Stimulated activated CD4-positive, alpha-beta T cell treated with anti-CD3 and anti-CD28 coated beads, TNF-alpha, amount 100 ng/mL, for 48 hours (primary cell): ENCODE measurements at places on chromosomes 13 and 19.

- DNase-seq, result no peak
Measured at GRCh38 chr13:28056970-28057712, 43.2 kb downstream of the FLT3 start.

DNA sequence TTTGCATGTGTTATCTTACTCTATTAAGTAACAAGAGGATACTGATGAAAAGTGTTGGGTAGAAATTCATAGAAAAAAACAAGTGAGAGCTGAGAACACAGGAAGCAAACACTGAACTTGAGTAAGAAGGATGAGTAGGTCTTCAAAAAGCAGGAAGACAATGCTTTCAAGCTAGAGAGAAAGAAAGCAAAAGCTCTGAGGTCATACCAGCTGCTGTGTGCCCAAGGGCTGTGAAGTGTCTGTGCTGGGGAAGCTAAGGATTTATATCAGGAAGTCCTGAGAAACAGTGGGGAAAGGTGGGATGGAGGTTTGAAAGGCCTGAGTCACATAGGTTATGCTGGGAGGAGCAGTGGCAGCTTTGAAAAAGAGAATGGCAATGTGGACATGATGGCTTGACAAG, 145.5 kb upstream of the MAB21L1 start:
- DNase-seq, result no peak

DNA sequence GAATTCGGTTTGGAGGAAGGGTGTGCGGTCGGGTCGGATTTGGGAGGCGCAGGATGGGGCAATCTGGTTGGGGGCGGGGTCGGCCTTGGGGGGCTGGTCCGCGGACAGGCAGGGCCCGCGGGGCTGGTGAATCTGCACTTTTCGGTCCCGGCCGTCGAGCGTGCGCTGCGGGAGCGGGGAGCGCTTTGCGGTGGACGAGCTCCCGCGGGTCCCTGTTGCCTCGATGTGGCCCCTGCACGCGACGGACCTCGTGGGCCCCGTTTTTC, 11.9 kb downstream of the PEAK3 start:
- no peak for DNase-seq

GRCh38 chr19:13646758-13647157, 117.6 kb upstream of the MRI1 start:
- no peak for DNase-seq

GRCh38 chr19:10769533-10770491, 51.9 kb downstream of the DNM2 start:
- DNase-seq, result no peak

GRCh38 chr13:59477011-59477410, 686.7 kb downstream of the DIAPH3 start:
- DNase-seq, result no peak

DNA sequence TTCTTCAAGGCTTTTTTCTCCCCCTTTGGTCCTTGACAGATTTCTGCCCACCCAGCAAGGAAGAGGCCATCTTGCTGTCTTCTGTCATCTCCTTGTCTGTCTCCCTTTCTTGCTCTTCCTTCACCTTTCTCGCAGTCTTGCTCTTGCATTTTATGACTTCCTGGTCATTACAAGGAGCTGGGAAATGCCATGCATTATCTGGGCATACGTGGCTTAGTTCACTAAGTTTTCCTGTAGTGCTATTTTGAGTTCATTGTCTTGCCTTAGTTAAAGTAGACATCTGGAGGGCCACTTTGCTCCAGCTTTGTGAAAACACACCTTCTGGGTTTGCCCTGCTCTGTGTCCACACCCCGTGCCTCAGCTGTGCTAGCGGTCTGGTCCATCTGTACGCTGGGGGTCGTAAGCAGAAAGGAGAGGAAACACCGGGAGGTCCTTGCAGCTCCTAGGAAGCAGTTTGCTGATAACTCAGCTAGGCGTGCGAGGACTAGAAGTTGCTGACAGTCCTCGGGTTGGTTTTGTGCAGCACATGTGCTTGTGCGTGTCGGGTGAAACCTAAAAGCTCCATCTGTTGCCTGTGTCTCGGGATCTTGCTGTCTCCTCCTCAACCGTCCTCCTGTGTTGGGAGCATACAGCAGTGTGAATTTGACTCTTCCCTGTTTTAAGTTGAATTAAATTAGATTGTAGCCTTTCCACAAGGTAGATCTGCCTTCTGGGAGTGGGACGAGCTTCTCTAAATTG, 59.4 kb downstream of the ARHGEF7 start:
- no peak for DNase-seq

- no peak for DNase-seq
Measured at GRCh38 chr19:6039566-6040225, 61.8 kb upstream of the RANBP3 start.

- no peak for DNase-seq
Measured at GRCh38 chr13:110113284-110113764, 193.6 kb downstream of the COL4A1 start.

- no peak for DNase-seq
Measured at GRCh38 chr13:22793598-22794134, 387.1 kb upstream of the SGCG start.

DNA sequence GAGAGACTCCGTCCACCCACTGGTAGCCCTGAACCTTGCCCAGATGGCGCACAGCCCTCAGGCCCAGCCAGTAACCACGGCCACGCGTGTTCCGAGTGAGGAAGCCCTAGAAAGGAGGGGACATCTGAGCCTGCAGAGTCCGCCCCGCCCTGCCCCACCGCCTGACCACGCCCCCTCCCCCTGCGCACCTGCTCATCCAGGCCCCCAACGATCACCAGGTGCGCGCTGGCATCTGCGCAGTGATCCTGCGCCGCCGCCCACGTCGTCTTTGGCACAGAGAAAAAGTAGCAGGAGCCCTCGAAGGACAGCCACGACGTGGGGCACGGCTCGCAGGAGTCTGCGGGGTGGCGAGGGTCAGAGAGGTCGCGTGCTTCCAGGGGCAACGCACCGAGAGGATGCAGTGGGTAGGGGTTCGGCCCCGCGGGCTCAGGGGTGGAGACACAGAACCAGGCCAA, 2.1 kb downstream of the CLEC4G start:
- no peak for DNase-seq

DNA sequence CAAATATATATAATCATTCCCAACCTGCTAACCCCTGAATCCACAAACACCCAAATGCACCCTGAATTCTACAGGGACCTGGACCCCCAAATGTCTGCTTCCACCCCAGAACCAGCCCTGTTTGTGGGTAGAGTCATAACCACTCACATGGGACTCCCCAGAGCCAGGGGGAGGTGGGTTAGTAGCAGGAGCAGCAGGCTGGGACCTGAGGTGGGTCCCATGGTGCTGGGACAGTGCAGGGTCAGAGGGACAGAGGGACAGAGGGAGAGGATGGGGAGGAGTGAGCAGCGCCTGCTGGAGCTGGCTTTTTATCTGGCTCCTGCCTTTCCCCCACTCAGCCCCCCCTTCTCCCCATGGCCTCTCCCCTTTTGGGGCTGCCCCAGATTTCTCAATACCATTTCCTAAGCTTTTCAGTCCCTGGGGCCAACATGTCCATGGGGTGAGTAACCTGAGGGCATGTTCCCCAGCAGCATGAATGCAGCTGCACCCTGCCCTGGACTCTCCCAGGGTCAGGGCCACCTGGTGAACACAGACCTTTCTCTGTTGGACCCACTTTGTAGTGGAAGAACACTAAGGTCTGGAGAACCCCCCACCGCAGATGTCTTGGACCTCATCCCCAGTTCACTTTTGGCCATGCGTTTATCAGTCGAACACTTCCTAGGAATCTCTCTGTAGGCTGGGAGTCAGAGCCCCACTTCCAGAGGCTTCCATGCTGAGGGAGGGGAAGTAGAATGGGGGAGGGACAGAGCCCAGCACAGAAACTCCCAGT, at the start of gene C3:
C3 (minus strand) TSS at position 282 of the 769 bp plus-strand sequence; CDS start at position 221, 61 bp downstream.
- no peak for DNase-seq

- DNase-seq, result no peak
Measured at GRCh38 chr13:85887406-85887805, 88.2 kb upstream of the SLITRK6 start.

DNA sequence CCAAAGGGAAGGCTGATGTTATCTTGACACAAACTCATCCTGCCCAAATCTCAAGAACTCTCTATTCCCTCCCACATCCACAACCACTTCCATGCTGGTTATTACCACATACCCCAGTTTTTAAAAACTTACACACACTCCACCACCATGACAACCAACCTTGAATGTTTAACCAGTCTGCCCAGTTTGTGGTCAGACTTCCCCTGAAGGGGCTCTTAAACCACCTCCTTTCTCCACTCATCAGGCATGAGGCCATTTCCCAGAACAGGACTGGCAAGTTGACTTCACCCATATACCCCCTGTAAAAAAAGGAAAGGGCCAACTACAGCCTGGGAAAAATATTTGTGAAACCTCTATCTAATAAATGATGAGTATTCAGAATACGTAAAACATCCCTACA, 12.4 kb upstream of the ZSCAN4 start:
- no peak for DNase-seq

GRCh38 chr13:20654156-20654555, 49.3 kb upstream of the IL17D start:
- DNase-seq, result no peak

- DNase-seq, result no peak
Measured at GRCh38 chr19:29617366-29618266, 11.5 kb downstream of the POP4 start.

- DNase-seq, result no peak
Measured at GRCh38 chr19:16375157-16375935, 50.7 kb downstream of the KLF2 start.

GRCh38 chr13:98397221-98397620, 179.7 kb downstream of the STK24 start:
- no peak for DNase-seq

GRCh38 chr13:38667526-38668109, 19.3 kb upstream of the FREM2 start:
- no peak for DNase-seq

GRCh38 chr19:45323671-45324081, 1.0 kb upstream of the CKM start:
- no peak for DNase-seq

GRCh38 chr19:48659768-48660167, 13.0 kb downstream of the NTN5 start:
- DNase-seq, result no peak

GRCh38 chr13:100338275-100338674, 249.4 kb downstream of the PCCA start:
- DNase-seq, result no peak

DNA sequence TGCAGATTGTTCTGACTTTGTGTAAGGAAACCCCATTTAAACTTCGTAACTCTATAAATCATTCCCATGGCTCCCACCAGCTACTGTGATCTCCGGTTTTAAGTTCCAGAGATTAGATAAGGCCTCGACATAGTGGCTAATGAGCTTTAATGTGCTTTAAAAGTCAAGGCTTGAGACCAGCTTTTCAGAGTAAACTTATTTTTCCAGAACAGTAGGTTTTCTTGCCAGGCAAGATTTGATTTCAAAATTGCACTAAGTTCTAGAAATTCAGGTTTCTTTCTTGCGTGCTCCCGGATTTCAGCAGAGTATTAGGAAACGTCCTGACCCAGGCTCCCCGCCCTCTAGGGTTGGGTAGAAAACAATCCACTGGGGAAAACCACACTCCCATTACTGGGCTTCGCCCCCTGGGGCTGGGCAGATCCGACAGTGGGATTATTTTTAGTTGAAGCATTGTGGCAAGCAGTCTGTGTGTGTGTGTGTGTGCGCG, 43.3 kb downstream of the CRYL1 start:
- DNase-seq, result no peak

DNA sequence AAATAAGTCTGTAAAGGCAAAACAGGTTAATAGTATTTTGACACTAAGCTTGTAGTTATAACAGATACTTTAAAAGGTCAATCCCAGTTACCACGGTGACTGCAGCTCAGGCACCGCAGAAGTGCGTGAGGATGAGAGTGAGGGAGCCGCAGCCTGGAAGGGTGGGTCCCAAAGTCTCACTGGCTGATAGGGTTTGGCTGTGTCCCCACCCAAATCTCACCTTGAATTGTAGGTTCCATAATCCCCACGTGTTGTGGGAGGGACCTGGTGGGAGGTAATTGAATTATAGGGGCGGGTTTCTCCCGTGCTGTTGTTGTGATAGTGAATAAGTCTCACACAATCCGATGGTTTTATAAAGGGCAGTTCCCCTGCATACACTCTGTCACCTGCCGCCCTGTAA, 40.0 kb upstream of the GAS6 start:
- DNase-seq, result no peak

DNA sequence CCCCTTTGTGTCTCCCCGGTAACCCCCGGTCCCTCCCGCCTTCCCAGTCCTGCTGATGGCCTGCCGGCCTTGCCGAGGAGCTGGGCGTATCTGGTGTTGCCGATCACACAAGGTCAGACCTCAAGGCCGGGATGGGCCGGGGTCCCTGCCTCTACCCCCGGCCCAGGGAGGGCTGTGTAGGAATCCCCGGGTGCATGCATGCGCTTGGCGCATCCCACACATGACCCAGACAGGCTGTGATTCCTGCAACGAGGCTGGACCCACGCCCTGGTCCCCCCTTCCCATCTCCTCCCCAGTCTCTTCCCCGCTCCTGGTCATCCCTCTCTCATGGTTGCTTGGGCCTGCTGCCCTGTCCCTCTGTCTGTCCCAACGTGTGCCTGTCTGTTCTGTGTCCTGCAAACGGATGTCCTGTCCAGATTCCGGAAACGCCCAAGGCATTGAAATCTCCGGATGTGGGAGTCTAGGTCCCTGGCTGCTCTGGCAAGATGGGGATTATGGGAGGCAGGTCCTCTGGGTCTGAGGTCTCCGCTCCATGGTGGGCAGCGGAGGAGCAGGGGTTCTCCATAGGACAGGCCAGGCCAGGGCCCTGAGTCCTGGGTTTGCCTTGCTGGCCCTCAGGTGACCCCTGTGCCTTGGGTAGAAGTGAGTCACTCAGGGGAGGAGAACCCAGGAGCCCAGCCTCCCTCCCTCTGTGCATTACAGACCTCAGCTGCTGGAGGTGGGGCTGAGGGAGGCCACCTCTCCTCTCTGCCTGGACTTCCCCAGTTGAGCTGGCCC, 1.6 kb downstream of the PKN1 start:
- DNase-seq, result no peak

DNA sequence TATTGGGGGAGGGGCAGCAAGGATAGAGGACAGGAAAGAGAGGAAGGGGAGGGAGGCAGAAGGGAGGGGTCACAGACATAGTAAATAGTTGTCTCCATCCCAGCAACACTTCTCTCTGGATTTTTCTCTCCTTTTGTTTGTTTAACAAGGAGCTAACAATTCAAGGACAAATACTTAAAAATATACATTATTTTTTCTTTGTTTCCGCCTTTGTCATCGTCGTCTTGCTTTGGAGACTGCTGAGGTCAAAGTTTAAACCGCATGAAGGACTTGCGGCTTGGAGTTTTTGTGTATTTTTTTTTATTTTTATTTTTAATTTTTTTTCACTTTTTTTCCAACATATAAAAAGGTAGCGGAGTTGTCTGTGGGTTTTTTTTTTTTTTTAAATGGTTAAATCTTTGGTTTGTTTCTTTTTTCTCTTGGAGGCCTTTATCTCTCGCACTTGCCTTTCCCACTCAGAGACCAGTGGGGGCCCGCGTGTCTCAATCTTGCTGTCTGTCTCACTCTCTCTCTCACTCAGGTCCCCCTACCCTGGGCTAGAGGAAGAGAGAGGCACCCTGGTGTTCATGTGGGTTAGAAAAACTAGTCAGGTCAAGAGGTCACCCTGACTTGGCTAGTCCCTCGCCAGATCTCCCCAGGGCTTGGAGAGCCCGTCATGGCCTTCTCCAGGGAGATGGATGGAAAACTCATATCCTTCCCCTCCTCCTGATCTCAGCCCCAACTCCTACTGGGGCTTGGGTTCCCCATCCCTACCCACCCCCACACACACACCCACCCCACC, 11.0 kb downstream of the ZNF574 start:
- DNase-seq, result no peak

GRCh38 chr13:33514362-33514761, 228.8 kb upstream of the STARD13 start:
- no peak for DNase-seq
